Fibroblast of the aortic adventitia (primary cell): ENCODE measurements at places on chromosomes 16 and 17. TPM values are rescaled to one million over a fixed set of nuclear protein-coding genes. Genes with fewer than 3 reads are reported as not detected.
A peak's percentile ranks its signal among the peaks of the same experiment; 100 is the strongest.

DNA sequence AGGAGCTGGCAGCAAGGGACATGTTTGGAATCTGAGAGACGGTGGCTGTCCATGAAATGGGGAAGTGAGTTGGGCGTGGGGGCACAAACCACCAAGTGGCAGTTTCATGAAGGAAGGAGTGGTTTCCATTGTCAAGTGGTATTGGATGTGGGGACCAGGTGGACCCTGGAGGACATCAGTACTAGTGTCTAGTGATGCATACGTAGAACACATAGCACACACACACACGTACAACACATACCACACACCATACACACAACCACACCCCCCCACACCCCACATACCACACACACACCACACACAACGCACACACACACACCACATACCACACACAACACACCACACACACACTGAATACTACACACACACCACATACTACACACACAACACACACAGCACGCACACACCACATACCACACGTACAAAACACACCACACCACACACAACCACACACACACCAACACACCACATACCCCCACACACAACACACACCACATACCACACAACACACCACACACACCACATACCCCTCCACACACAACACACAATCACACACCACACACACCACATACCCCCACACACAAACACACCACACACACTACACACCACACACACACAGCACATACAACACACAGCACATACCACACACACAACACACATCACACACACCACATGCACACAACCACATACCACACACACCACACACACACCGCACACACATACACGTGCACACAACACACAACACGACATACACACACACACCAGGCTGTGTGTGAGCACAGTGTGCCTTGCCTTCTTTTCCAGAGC lies 41.1 kb upstream of the GSE1 start:
- no peak for DNase-seq

DNA sequence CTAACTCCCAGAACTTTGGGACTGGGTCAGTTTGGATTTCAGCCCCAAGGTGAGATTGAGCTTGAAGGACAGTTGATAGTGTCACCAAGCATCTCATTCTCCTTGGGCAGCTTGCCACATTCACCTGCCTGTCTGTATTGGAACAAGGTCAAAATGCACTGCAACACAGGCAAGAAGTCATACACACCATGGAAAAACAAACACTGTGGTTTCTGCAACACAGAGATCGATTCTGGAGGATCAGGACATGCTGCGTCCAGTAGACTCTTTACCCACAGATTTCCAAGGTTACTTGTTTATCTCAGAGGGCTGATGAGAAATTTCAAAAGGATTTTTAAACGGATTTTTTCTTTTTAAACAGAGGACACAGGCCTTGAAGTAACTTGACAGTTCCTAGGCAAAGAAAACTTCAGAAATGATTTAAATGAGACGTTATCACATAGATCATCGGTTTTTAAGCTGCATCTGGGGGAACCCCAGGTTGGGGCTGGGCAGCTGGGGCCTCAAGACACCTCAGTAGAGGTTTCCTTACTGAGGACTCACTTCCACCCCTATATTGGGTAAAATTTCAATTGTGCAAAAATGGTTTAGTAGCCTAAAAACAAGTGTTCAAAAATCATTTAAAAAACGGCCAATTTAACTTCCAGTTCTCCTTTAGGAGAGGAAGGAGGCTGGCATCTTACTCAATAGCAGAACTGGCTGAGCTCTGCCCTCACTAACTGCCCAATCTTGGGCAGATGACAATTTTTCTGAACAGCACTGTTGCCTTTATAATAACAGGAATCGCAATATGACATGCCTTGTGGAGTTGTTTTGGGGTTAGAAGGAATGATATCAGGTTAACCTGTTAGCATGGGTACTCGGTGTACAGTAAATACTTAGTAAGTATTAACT lies 299.3 kb downstream of the XYLT1 start:
- DNase-seq, result no peak

GRCh38 chr16:21663889-21664647 lies at the start of gene OTOA:
OTOA (plus strand) TSS chr16:21663968; CDS start chr16:21678515, 14,547 bp downstream.
- no peak for DNase-seq

DNA sequence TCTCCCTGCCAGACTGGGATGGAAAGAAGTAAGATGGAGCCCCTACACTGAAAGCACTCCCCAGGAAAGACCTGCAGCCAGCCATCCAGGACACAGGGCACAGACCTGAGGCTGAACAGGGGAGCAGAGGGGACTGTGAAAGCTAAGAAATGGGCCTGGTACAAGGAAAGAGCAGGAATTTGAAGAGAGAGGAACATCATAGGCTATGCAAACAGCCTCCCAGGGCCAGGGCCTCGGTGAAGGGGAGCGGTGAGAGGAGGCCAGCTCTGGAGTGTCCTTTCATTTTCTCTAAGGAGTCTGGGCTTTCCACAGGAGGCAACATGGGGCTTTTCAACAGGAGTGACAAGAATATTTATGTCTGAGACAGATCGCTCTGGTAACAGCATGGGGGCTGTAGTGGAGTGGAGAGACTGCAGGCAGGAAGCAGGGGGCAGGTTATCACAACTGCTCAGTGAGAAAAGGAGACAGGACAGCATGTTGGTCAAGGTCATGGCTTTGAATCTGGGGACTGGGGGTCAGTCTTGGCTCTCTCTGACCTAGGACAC lies 50.1 kb downstream of the TOM1L2 start:
- no peak for DNase-seq

DNA sequence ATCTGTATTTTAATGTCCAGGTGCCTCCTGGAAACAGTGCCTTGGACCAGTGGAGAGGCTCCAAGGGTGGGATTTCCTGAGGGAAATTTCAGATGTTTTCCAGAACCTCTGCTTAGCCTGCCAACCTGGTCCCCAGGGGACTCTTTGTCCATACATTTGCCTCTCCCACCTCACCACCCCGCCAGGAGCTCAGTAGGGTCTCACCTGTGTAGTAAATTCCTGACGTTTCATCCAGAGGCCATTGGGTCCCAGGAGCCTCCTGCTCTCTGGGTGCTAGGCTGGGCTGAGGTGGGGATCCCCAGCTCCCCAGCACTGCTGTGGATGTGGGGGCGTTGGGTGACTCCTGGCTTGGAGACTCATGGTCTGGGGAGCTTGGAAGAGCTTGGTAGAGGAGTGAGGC lies 2.7 kb downstream of the NLRP1 start:
- no peak for DNase-seq

- DNase-seq, result no peak
Observed at GRCh38 chr17:38604479-38605403, 1.0 kb downstream of the SRCIN1 start.

GRCh38 chr16:54289242-54289944 lies 2.8 kb upstream of the IRX3 start:
- no peak for DNase-seq

DNA sequence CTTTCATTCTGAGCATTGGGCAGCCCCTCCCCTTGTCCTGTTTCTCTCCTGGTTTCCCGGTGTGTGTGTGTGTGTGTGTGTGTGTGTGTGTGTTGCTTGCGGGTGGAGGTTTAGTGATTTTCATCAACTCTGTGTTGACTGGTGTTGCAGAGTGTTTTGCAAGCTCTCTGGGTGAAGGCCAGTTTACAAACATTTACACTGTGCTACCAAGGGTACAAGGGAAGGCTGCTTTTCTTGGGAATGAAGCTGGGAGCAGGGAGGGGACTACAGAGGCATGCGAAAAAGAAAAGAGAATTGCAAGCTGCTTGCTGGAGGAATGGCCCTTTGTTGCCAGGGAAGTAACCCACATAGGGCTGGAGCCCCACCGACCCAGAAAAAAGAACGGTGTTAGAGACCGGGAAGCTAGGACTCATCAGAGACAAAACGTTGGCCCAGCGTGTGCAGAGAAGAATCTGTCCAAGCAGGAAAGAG lies 29.6 kb downstream of the HS3ST3B1 start:
- DNase-seq, result no peak

DNA sequence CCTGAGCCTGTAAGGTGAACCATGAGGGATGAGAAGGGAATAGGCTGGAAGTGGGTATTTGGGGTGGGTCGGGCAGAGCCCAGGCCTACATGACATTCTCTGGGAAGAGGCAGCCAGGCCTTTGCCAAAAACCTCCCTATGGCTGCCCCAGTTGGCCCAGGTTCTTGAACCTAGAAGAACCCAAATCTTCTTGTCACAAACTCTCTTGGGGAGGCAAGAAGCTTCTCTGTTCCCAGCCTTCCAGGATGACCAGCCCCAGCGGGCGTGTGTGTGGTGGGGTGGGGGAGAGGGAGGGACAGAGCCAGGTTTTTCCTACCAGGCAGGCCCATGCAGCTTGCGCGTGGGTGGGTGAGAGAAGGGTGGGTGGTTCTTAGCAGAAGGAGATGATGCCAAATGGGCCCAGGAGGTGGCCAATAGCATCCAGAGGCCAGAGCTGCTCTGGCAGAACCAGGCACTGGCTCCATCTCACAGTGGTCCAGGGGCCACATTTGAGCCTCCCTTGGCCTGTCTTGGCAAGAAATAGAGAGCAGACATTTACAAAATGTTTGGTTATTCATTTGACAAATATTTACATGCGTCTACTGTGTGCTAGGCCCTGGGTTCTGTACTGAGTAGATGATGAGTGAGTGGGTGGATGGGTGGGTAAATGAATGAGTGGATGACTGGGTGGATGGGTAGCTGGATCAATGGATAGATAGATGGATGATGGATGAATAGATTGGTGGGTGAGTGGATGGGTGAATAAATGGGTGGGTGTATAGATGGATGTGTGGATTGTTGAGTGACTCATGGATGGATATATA lies 44.3 kb upstream of the PLCG2 start:
- DNase-seq, result no peak

DNA sequence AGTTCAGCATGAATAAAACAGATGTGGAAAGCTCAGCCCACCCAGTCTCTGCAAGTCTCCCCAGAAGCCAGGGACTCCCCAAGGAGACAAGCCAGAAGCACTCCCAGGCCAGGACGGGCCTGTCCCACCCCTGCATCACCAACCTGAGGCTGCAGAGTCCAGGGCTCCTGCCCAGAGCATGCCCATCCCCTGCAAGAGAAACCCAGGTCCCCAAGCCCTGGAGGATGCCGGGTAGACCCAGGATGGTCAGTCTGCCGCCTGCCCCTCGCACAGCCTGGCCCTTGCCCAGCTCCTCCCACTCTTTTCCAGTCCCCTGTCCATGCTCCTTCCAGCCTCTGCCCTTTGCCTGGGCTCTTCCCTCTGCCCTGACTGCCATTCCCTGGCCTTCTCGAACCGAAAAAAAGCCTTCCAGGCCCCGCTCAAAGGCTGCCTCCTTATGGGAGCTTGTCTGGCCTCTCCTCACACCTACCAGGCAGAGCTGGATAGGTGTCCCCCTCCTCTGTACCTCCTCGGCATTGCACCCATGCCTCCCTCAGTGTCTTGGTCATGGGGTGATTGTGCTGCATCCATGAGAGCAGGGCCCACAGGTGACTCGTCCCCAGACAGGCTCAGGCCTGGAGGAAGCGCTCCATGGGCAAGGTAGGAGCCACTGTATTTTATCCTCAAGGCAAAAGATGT lies 44.8 kb downstream of the BEAN1 start:
- no peak for DNase-seq

DNA sequence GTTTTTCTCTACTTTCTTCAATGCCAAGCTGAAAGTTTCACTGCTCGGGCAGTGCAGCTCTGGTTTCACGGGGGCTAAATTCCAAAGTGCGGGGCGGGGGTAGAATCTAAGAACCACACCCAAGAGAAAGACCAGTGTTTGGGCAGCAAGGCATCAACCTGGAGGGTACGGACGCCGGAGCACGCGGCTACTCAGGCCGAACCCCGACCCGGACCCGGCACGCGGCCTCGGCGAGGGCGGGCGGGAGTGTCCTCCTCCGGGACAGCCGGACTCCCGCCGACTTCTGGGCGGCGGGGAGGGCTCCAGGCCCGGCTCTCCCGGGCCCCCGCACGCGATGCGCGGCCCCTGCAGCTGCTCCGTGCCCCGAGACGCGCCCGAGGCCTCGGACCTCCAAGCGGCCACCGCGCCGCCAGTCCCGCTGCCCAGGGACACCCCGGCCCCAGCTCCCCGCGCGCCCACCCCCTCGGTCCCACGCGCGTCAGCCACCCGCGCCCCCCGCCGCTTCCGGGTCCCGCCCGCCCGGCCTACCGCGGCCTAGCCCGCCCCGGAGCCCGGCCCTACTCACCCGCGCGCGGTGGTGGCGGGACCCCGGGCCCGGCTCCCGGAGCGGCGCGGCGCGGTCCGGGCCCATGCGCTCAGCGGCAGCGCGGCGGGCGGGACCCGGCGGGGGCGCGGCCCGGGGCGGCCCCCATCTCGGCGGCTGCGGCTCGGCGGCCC lies 561 bp downstream of the AXIN1 start:
- DNase-seq, result peak; percentile 18

DNA sequence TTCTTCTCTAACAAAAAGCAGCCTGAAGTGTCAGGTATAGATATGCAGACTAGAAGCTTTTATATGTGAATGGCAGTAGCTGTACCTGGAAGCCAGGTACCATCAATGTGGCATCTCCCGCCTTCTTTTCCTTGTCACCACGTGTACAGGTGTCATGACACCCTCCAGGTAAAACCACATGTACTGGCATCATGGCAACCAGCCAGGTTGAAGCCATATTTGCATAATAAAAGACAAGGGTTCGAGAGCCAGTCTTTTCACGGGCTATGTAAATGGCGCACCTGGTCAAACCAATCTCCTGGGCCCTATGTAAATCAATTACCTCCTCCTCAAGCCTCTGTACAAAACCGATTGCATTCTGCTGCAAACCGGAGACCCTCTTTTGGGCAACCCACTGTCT lies 541.3 kb downstream of the CDH11 start:
- no peak for DNase-seq

DNA sequence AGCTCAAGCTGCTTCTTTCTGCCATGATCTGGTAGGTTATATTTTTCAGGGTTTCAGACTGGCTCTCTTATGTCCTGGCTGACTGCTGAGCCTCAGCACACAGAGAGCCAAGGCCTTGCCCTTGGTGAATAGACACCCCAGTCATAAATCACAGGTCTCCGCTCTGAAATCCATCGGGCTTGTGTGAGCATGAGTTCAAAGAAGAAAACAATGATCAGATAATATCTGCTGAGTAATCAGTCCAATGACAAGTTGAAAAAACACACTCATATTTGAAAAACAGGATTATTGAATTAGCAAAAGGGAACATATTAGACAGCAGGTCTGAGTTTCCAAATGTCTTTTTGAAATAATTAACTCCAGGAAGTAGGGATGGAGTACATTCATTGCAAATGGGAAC lies 51.1 kb upstream of the NDRG4 start:
- DNase-seq, result no peak

Gene TTLL6
- not detected in 2 replicates for total RNA-seq

Gene GNAO1
- total RNA-seq, result 0.09 TPM in 1 of 2 replicates, not detected in the other

Gene CISD3
- total RNA-seq, result 3.4 and 6.5 TPM in 2 replicates

Gene KRT25
- not detected in 2 replicates for total RNA-seq

Gene OR3A3
- total RNA-seq, result not detected in 2 replicates

Gene STX1B
- total RNA-seq, result 2.1 and 2.3 TPM in 2 replicates
